ENCODE measurements at places on chromosomes 13 and 19.

- DNase-seq = no peak
Measured at GRCh38 chr19:2234996-2235380, 1.1 kb downstream of the PLEKHJ1 start.

DNA sequence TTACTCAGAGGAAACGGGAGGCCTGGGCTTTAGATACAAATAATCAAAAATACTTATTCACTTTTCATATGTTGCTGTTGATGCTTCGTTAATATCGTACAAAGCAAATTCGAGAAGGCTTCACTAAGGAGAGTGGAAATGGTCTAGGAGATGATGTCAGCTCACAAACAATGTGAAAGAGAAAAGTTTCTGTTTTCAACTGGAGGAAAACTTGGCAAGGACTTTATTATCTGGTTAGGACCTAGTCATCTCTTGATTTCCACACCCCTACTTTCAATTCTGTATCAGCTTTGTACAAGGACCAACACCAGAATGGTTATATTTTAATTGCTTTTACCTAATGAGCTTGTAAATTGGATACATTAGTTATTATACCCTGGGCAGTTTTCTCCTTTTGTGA lies 88.0 kb downstream of the SLC10A2 start:
- no peak for DNase-seq

GRCh38 chr13:113633485-113633873 lies 24.5 kb downstream of the ATP4B start:
- DNase-seq = no peak

GRCh38 chr19:55676889-55677505 lies 2.0 kb downstream of the EPN1 start:
- DNase-seq = no peak

DNA sequence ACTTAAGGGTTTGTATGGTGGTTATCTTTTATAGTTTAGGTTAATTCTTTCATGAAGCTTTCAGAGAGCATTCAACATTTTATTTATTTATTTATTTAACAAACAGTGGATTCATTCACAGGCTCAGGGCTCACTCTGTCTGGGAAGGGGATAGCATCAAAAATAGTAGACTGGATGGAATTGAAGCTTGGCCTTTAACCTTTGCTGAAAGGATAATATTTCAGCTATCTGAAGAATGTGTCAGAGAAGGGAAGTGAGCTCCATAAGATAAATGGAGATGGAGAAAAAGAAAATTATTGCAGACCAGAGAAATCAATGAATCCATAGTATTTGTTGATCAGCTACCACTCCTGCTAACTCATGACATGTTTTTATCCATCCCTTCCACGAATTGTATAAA lies 305.6 kb downstream of the COG6 start:
- DNase-seq = no peak

GRCh38 chr13:87669379-87669978 lies 1.7 kb upstream of the SLITRK5 start:
- peak; percentile 60 for DNase-seq

DNA sequence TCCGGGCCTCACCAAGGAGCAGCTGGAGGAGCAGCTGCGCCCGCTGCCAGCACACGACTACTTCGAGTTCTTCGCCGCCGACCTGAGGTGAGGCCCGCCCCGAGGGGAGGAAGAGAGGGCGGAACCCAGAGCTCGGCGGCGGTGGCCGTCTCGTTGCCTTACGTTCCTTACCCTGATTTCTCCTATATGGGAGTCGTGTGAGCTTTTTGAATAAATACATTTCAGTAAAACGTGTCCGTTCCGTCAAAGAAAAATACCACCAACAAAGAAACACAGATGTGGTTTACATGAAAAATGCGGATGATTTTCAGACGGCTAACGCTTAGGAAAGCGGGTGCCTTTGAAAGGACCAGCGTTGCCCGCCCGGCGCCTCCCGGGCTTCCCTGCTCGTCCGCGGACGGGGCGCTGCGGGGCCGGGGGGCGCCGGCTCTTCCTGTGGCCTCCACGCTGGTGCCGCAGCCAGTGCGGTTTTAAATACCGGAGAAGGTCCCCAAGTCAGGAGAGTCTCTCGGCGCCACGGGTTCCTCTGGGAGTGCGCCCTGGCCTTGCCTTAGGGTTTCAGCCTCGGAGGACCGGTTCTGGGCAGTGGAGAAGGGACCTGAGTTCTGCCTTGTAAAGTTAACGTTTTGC lies 755 bp downstream of the UPF3A start:
- DNase-seq = peak; percentile 33

Measured in NCI-H524 treated with DMSO at 0.1 percent for 48 hours (cell line).